ENCODE measurements at places on chromosomes 13 and 19. TPM values are rescaled to one million over a fixed set of nuclear protein-coding genes. Genes with fewer than 3 reads are reported as not detected.

DNA sequence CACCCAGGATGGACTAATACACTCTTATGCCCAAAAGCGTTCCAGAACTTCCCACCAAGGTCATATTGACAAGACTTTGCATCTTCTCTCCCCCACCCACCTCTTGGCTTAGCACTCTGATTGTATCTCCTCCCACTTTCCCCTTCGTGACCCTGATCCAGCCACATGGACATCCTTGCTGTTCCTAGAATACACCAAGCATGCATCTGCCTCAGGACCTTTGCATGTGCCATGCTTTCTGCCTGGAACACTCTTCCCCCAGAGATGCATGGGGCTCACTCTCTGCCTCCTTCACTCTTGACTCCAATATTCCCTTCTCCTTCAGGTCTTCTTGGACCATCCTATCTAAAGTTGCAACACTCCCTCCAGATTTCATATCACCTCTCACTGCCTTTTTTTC lies 16.2 kb upstream of the LAIR1 start:
- no peak overlapping the region for H3K27ac ChIP-seq
- H3K4me3 ChIP-seq: no peak overlapping the region
- H3K4me1 ChIP-seq: no peaks in the 10 kb centered on the region
- no peak for DNase-seq

GRCh38 chr19:54266133-54266532 lies 9.1 kb upstream of the LILRB5 start:
- no peaks in the 10 kb centered on the region for H3K27me3 ChIP-seq
- H3K4me1 ChIP-seq: no peaks in the 10 kb centered on the region
- no peaks in the 10 kb centered on the region for H3K36me3 ChIP-seq
- H3K4me3 ChIP-seq: no peak overlapping the region
- DNase-seq: peak; percentile 98
- H3K27ac ChIP-seq: no peak overlapping the region

Gene PROZ
- polyA plus RNA-seq: 0.21 TPM

DNA sequence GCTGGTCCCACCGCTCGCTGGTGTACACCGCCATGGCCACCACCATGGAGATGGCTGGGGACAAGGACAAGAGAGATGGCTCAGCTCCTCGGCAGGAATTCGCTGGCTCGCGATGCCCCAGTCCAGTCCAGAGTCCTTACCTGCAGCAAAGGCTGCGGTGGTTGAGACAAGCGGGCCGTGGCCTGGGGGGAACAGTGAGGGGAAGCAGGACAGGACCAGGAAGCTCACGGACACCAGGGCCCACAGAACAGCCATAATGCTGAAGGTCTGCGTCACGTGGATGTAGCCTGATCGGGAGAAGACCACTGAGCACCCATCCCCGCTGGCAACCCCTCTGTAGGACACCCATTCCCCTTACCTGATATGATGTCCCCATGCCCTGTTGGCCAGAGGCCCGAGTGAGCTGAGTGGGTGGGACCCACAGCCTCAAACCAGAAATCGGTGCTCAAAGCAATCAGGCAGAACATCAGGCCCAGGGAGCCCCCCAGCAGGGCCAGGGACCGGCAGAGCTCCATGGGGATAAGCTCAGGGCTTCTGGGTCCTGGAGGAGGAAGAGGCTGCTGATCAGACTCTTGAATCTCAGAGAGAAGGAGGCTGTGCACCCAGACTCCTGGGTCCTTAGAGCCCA lies 319 bp downstream of the NKG7 start:
- no peaks in the 10 kb centered on the region for H3K27me3 ChIP-seq
- peaks cover 7% of the 10 kb centered on the region for H3K4me1 ChIP-seq
- H3K27ac ChIP-seq: no peak overlapping the region
- H3K36me3 ChIP-seq: no peaks in the 10 kb centered on the region

Gene THOP1
- 111 TPM for polyA plus RNA-seq

DNA sequence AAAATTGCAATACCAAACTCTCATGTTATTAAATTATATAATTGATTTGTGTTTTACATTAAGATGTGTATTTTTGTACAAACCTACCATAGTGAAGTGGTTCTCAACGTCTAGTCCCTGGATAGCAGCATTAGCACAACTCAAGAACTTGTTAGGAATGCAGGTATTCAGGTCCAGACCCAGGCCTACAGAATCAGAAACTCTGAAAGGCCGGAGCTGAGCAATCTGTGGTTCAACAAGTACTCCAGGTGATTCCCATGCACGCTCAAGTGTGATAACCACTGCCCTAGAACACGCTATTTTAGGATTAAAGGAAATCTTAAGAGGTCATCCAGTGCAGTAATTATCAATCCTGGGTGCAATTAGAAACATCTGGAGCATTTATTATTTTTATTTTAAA lies 456.3 kb downstream of the IRS2 start:
- no peaks in the 10 kb centered on the region for H3K36me3 ChIP-seq
- H3K4me1 ChIP-seq: no peaks in the 10 kb centered on the region
- no peak overlapping the region for H3K4me3 ChIP-seq

Measured in GM23338 (cell line).